Dermis lymphatic vessel endothelial cell (primary cell): ENCODE measurements at places on chromosomes 6 and 20. TPM values are rescaled to one million over a fixed set of nuclear protein-coding genes. Genes with fewer than 3 reads are reported as not detected.

The KCNB1 gene
- not detected in 2 replicates for total RNA-seq

The CYP39A1 gene
- 0.22 and 0.52 TPM in 2 replicates for total RNA-seq

The STMND1 gene
- total RNA-seq = not detected in 2 replicates

The ASIP gene
- total RNA-seq = not detected in 2 replicates

The DLK2 gene
- 0.33 and 0.60 TPM in 2 replicates for total RNA-seq

The RIN2 gene
- 55.9 and 91.2 TPM in 2 replicates for total RNA-seq

The NKAIN4 gene
- not detected in 2 replicates for total RNA-seq

The IL17F gene
- not detected in 2 replicates for total RNA-seq

The ZKSCAN8 gene
- total RNA-seq = 13.7 and 19.5 TPM in 2 replicates

The PHF20 gene
- total RNA-seq = 24.8 and 24.9 TPM in 2 replicates

The OPN5 gene
- not detected in 2 replicates for total RNA-seq

The ENPP1 gene
- 0.43 and 0.54 TPM in 2 replicates for total RNA-seq

The GHRH gene
- total RNA-seq = not detected in 2 replicates

The GRM1 gene
- under 0.01 and 0.09 TPM in 2 replicates for total RNA-seq

The OPRM1 gene
- total RNA-seq = not detected in 2 replicates

The PROKR2 gene
- not detected in 2 replicates for total RNA-seq

The DEFB132 gene
- total RNA-seq = not detected in 2 replicates

The TMEM170B gene
- total RNA-seq = 1.6 and 1.7 TPM in 2 replicates

The KCNK5 gene
- total RNA-seq = not detected in 2 replicates

The KIF6 gene
- total RNA-seq = 0.22 and 0.43 TPM in 2 replicates

The EEF1A2 gene
- 5.8 and 7.9 TPM in 2 replicates for total RNA-seq

The CENPW gene
- 2.4 and 4.2 TPM in 2 replicates for total RNA-seq

The SEMG1 gene
- total RNA-seq = not detected in 2 replicates

The SLC22A23 gene
- 53.5 and 67.6 TPM in 2 replicates for total RNA-seq

The DHX16 gene
- 29.4 and 32.2 TPM in 2 replicates for total RNA-seq

The MICAL1 gene
- 12.2 and 15.9 TPM in 2 replicates for total RNA-seq

The SS18L1 gene
- 8.7 and 10.3 TPM in 2 replicates for total RNA-seq

The SYTL3 gene
- total RNA-seq = 0.76 and 0.77 TPM in 2 replicates

The TBXT gene
- total RNA-seq = not detected in 2 replicates

The CLIC5 gene
- total RNA-seq = not detected in 2 replicates

The CASS4 gene
- 0.09 and 0.22 TPM in 2 replicates for total RNA-seq

The RPS6KA2 gene
- total RNA-seq = 242 and 244 TPM in 2 replicates

The EDN1 gene
- 34.1 and 88.5 TPM in 2 replicates for total RNA-seq

The RHAG gene
- 0.09 and 0.11 TPM in 2 replicates for total RNA-seq

The CAP2 gene
- 0.09 and 0.33 TPM in 2 replicates for total RNA-seq

The ZNF341 gene
- 0.65 and 0.86 TPM in 2 replicates for total RNA-seq

The PPP1R3G gene
- 0.52 and 1.7 TPM in 2 replicates for total RNA-seq

The SLC32A1 gene
- total RNA-seq = not detected in 2 replicates

The LPA gene
- total RNA-seq = not detected in 2 replicates

The PTK6 gene
- under 0.01 TPM in 1 of 2 replicates, not detected in the other for total RNA-seq
